ENCODE measurements at places on chromosomes 2 and 18.

DNA sequence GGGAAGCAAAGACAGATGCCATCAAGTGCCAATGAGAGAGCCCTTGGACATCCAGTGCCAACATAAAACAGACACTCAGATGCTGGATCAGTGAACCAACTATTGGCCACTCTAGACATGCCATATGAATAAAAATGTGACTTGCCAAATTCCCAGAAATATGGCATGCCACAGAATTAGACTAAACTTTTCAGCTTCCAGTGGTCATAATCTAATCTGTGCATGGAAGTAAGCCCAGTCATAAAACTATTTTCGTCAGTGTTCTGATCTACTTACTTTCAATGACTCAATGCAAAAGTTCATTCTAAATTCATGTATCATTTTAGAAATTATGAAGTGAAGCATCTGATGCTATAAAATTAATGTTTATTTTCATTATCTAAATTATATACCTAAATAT, 1506.2 kb upstream of the NXPH2 start:
- DNase-seq, result no peak

- no peak for DNase-seq
These were observed 16.0 kb downstream of the PIGN start for GRCh38 chr18:62170857-62171256.

GRCh38 chr2:95578539-95578938, 13.3 kb upstream of the TRIM43 start:
- no peak for DNase-seq

DNA sequence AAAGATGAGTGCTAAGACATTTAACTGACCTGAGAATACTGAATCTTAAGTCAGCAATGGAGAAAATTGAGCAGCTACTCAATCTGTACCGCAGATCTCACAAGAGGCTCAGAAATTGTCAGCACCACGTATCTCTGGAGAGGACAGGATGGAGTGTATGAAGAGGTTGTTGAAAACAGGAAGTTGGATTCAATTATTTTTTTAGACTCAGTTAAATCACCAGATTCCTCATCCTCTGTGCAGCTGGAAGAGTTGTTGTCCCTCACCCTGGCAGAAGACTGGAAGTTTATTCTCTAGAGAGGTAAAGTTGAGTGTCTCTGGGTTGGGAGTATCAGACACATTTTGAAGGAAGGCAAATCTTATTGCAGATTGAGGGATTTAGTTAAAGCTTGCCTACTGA, 114.9 kb upstream of the NT5C1B start:
- no peak for DNase-seq

DNA sequence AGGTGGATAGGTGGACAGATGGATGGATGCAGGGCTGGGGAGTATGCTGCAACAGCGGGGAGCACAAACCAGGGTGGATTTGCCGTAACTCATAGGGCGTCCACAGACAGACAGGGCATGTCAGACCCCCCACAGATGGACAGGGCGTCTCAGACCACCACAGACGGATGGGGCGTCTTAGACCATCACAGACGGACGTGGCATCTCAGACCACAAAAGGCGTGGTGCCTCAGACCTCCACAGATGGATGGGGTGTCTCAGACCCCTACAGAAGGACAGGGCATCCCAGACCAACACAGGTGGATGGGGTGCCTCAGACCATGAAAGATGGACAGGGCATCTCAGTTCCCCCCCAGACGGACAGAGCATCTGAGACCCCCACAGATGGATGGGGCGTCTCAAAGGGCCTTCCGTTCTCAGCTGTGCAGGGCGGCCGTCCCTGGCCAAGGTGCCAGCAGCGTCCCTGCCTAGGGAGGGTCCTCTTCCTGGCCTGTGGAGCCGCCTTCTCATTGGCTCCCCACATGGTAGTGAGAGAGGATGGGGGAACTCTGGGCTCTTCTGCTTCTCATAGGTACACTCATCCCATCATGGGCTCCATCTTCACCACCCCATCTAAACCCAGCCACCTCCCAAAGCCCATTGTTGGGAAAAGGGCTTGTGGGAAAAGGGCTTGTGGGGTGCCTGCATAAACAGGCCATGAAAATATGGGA, 2.1 kb downstream of the ANKMY1 start:
- no peak for DNase-seq

DNA sequence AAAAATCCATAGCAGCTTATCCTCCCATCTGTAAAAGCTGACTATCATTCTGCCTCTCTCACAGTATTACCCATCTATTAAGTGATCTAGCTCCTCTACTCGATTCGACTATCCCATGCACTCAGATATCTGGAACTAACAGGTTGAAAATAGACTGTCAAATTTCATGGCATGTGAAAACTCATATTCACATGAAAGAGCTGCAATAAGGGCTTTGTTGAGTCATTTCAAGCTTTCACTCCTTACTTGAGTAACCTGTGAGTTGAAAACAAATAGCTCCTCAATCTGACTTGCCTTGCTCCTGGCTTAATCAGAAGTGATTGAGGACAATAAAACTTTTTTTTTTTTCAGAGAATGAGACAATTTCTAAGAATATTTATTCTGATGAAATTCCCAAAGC, 192.4 kb upstream of the ERBB4 start:
- no peak for DNase-seq

DNA sequence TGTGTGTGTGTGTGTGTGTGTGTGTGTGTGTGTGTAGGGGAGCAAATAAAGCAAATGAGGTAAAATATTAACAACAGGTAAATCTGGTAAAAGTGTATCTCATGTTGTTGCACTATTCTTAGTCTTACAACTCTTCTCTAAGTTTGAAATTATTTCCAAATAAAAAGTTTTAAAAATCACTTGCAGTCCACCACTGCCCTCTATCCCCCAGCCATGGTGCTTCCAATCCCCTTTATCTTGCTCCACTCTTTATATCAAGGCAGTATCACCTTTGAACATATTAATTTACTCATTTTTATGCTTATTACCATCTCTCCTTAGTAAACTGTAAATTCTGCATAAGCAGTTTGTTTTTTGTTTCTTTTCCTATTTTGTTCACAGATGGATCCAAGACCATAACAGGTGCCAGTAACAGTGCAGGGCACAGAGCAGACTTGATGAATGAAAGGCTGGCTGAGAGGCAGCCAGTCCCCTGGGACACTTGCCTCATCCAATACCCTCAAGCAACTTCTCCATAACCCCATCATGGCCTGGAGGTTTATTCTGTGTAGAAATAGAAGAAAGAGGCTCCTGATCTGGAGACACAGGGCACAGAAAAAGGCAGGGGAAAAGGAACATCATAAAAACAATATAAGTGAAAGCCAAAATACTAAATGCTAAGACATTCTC, 67.6 kb downstream of the LDAH start:
- no peak for DNase-seq

- DNase-seq, result no peak
These were observed 21.3 kb upstream of the ACKR3 start for GRCh38 chr2:236548179-236548921.

All from T1000 (cell line).